Stimulated activated CD8-positive, alpha-beta memory T cell treated with anti-CD3 and anti-CD28 coated beads, Interleukin-12 subunit alpha, Interleukin-12 subunit beta, amount 100 ng/mL, for 1 hour (primary cell): ENCODE measurements at places on chromosomes 3 and 15.

- no peak for DNase-seq
Observed at GRCh38 chr15:91282486-91282885, 182.4 kb downstream of the SV2B start.

GRCh38 chr3:129002573-129003569 lies 1.8 kb downstream of the EFCC1 start:
- DNase-seq: no peak

- DNase-seq: no peak
Observed at GRCh38 chr3:9700536-9700935, 3.1 kb upstream of the CPNE9 start.

DNA sequence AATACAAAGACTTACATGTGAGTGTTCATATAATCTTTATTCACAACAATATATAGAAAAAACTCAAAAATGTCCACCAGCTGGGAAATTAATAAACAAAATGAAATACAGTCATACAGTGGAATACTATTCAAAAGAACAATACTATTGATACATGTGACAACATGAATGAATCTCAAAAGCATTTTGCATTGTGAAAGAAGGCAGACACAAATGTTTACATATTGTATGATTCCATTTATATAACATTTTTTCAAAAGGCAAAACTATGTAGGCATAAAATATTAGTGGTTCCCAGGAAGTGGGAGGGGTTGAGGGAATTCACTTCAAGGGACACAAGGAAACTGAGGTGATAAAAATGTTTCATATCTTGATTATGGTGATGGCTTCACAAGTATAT lies 303.2 kb downstream of the CTNNB1 start:
- no peak for DNase-seq

GRCh38 chr15:70222606-70223005 lies 124.9 kb upstream of the TLE3 start:
- DNase-seq: no peak

DNA sequence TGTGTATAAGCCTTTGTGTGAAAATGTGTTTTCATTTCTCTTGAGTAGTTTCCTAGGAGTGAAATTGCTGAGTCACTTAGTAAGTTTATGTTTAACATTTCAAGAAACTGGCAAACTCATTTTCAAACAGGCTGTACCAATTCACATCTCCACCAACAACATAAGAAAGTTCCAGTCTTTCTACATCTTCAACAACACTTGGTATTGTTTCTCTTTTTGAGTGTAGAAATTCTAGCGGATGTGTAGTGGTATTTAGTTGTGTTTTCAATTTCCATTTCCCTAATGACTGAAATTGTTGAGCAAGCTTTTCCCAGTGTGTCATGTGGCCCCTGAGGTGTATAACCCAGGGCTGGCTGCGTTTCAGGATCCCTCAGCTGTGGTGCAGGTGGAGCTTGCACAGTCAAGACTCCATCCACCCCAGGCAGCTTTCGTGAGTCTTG lies 258.5 kb downstream of the PDCD6IP start:
- no peak for DNase-seq

DNA sequence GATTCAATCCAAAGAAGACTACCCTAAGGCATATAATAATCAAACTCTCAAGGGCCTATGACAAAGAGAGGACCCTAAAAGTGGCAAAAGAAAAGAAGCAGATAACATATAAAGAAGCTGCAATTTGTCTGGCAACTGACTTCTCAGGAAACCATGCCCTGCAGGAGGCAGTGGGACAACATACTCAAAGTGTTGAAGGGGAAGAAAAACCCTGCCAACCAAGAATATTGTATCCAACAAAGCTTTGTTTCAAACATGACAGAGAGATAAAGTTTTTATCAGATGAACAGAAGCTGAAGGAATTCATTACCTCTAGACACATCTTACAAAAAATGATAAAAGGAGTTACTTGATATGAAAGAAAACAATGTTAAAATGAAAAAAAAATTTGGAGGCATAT lies 167.1 kb downstream of the VPS13C start:
- no peak for DNase-seq

DNA sequence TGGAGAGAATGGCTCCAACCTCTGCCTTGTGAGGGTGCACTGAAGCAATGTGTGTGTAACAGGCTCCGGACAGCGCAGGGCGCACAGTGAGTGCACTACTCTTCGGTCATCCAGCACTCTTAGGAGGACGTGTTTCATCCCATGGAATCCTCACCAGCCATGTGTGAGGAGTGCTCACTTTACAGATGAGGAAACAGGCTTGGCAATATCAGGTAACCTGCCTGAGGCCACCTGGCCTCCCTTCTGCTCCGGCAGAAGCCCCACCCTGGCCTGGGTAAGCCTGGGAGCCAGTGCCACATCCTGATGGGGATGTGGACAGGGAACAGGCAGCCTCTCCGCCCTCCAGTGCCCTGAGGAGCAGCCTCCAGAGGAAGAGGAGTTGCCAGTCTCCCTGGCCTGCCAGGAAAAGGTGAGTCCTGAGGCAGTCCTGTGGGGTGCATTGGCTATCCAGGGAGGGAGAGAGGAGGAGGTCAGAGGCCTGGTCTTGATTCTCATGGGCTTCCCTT lies 39.4 kb upstream of the LIMD1 start:
- DNase-seq: no peak

GRCh38 chr3:108462899-108463298 lies 47.5 kb downstream of the MYH15 start:
- DNase-seq: no peak

DNA sequence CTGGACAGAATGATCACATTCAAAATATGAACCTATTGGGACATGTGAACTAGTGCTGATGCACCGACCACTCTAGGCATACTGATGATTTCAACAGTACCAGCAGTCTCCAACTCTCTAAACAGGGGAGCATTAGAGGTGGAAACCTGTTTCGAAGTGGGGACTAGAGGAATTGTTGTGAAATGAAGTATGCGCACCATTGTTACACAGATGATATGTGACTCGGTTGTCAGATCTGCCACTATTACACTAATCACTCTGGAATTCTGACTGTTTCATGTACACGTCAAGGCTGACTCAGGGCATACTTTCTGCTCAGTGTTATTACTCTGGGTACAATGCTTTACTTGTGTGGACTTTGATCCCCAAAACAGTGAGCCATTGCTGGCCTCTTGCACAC lies 198.2 kb upstream of the UBE2E2 start:
- DNase-seq: no peak

- DNase-seq: no peak
Observed at GRCh38 chr3:177126015-177126773, 71.1 kb downstream of the TBL1XR1 start.

GRCh38 chr3:9778143-9779074 lies 8.7 kb upstream of the CAMK1 start:
- no peak for DNase-seq

DNA sequence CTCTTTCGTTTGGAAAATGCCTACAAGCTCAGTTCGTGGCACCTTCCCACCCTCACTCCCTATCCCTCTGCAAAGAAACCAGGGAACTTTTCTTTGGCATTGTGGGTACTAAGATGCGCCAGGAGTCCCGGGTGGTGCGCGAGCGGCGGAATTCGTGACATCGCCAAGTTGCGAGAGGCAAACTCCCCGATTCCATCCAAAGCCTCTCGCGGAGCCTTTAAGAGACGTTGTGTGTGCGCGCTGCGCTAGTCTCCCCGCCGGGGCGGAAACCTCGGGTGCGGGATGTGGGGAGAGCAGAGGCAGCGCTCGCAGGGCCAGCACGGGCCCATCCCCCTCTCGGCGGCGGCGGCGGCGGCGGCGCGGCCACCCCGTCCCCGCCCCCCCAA lies 443 bp upstream of the NR2F2 start:
- DNase-seq: no peak
